ENCODE measurements at places on chromosomes 11 and 22.

- no peak for DNase-seq
Observed at GRCh38 chr11:27514076-27514475, 7.5 kb upstream of the LIN7C start.

GRCh38 chr11:120296554-120296953, 28.5 kb upstream of the TLCD5 start:
- DNase-seq: no peak

GRCh38 chr22:44261164-44261860, 51.4 kb downstream of the SHISAL1 start:
- no peak for DNase-seq

DNA sequence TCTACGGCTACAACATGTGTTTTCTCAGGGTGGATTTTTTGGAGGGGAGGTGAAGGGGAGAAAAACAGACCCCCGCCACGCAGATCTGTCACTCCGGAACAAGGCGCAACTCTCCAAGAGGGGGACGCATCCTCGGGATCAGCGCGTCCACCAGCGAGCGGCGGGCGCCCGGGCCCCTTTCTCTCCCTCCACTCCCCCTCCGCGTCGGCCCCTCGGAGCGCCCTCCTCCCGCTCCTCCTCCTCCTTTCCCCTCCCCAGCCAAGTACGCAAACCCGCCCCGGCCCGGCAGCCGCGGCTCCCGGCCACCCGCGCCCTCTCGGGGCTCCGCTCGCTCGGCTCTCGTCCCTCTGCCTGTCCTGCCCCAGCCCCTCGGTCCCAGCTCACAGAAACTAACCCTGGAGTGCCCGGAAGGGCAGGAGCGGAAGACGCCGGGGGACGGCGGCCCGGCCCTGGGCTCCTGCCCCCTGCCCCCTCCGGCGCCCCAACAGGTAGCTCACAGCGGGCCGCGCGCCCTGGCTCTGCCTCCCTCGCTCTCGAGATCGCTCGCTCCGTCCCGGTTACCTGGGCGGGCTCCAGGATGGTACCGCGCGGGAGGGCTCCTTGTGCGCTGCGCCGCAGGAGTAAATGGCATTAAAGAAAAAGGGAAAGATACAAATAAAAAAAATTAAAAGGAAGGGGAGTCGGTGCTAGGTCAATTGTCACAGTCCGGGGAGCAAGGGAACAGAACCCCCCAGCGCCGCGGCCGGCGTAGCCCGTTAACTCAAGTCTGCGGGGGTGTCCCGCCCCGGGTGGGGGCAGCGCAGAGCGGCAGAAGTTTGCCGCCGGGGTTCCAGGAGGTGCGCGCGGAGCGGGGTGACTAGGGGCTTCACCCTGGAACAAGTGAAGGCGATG, 131.4 kb upstream of the C11orf58 start:
- DNase-seq: no peak
